ENCODE measurements at places on chromosomes 11 and 22. TPM values are rescaled to one million over a fixed set of nuclear protein-coding genes. Genes with fewer than 3 reads are reported as not detected.

GRCh38 chr11:121661880-121662486 lies 209.2 kb upstream of the SORL1-AS1 start:
- peak; percentile 12 for DNase-seq
- H3K36me3 ChIP-seq: no peaks in the 10 kb centered on the region
- no peaks in the 10 kb centered on the region for H3K4me1 ChIP-seq
- no peak overlapping the region for H3K27ac ChIP-seq
- H3K27me3 ChIP-seq: no peaks in the 10 kb centered on the region

DNA sequence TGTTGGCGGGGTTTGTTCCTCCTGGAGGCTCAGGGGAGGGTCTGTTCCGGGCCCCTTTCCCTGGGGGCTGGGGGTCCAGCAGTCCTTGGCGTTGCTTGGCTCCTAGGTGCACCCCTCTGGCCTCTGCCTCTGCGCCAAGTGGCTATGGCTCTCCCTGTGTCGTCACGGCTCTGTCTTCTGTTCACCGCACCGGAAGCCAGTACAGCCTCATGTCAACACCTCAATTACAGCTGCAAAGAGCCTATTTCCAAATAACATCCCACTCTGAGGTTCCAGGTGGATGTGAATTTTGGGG lies 64.8 kb downstream of the CELSR1 start:
- no peaks in the 10 kb centered on the region for H3K4me1 ChIP-seq
- no peak overlapping the region for H3K4me3 ChIP-seq
- no peaks in the 10 kb centered on the region for H3K27me3 ChIP-seq
- no peak for DNase-seq

DNA sequence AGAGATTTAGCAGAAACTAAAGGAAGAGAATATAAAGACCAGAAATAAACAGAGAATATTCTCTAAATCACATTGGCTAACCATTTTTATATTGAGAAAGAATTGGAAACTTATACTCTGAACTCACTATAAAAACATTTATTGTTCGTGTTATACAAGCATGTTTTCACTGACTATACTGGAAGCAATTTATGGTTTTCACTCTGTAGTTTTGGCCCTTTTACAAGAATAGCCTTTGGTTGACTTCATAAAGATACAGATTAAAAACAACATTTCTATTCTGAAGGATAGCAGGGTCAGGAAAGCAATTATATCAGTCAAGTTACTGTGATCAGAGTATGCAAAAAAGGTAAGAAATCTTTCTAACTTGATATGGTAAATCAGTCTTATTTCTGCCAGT lies 965.7 kb upstream of the FAT3 start:
- H3K36me3 ChIP-seq: no peaks in the 10 kb centered on the region
- H3K4me1 ChIP-seq: no peaks in the 10 kb centered on the region
- H3K27ac ChIP-seq: no peak overlapping the region
- H3K4me3 ChIP-seq: no peak overlapping the region
- H3K27me3 ChIP-seq: no peaks in the 10 kb centered on the region
- DNase-seq: no peak

DNA sequence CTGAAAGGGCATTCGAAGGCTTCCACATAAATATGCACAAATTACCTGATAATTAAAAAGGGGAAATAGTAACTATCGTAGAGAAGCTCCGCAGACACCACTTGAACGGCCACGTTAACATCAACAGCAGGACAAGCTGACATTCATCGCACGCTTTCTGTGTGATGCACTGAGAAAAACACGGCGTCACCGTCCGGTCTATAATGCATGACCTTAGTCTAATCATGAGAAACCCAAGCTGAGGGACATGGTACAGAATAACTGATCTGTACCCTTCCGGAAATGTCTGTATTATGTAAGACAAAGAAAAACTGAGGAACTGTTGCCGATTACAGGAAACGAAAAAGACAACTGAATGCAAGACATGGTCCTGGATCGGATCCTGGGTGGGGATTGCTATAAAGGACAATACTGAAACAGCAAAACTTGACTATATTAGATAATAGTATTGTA lies 678 bp upstream of the RANGAP1 start:
- peaks cover 12% of the 10 kb centered on the region for H3K4me1 ChIP-seq
- H3K27me3 ChIP-seq: no peaks in the 10 kb centered on the region
- H3K27ac ChIP-seq: peak overlapping the region; percentile 92
- H3K36me3 ChIP-seq: no peaks in the 10 kb centered on the region
- DNase-seq: no peak
- peak overlapping the region; percentile 92 for H3K4me3 ChIP-seq

DNA sequence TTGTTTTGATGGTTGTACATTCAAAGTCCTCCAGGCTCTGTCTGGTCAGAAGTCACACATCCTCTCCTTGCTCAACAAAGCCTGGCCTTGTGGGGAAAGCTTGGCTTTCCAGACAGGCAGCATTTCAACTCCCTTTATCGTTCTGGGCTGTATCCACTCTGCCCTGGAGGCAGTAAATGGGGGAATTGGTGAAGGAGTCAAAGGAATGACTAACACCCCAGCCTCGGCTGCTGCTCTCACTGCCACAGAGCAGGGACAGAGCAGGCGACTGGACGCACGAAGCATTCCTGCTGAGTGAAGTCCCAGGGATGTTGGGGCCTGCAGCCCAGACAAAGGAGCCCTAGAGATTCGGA lies 52.8 kb downstream of the WNT11 start:
- H3K4me3 ChIP-seq: no peak overlapping the region
- H3K36me3 ChIP-seq: no peaks in the 10 kb centered on the region
- no peak for DNase-seq
- no peaks in the 10 kb centered on the region for H3K27me3 ChIP-seq

DNA sequence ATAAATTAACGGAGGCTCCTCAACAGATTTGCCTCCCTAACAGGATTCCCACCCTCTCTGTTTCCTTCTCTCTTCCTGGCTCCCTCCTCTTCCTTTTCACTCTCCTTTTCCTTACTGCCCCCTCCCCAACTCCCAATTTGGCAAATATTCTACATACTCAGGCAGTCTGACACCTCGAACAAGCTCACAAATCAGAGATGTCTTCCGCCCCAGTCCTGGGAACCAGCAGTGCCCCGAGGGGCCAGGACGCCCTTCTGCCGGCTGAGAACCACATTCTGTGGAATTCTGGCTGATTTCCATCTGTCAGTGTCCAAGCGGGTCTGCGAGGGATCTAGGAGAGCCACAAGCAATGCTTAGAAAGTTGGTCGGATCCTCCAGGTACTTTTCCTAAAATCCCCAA lies 94.0 kb downstream of the NTM start:
- no peak overlapping the region for H3K4me3 ChIP-seq
- no peaks in the 10 kb centered on the region for H3K36me3 ChIP-seq
- no peaks in the 10 kb centered on the region for H3K27me3 ChIP-seq
- no peak overlapping the region for H3K27ac ChIP-seq
- DNase-seq: no peak

DNA sequence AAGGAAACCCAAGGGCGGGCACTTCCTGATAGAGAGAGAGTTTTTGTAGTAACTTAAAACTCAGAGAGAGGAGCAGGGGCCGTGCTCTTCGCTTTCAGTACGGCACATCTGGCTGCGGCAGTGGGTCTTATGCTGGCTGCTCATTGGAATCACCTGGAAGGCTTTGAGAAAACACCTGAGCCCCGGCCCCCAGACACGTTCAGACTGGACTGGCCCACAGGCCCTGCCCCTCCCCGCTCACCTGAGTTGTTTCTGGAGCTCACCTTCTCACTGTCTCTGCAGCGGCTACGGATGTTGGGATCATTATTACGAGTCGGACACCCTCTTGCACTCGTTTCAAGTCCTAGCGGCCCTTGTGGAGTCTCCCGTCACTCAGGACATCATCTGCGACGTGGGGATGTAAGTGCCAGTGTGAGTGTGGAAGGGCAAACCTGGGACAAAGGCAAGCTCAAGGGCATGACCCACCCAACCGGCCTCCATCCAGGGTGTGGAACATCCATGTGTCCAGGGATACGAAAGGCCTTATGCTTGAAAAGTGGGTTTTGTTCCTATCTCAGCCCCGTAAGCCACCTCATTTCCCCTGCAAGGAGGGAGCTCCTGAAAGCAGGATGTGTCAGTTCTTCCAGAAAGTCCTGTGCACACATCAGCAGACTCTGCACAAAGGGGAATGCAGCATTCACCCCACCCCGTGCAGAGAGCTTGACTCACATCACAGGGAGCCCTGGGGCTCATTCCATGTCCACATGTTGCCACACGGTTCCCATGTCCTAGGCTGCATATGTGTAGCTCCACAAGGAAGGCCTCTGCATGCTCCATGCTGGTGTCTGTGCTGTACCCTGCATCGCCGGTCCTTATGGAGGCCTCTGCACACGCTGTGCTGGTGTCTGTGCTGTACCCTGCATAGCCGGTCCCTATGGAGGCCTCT lies 5.4 kb downstream of the NADSYN1 start:
- H3K36me3 ChIP-seq: peaks cover 38% of the 10 kb centered on the region
- no peaks in the 10 kb centered on the region for H3K27me3 ChIP-seq
- no peak overlapping the region for H3K27ac ChIP-seq
- no peak for DNase-seq

GRCh38 chr11:114167355-114167754 lies 107.8 kb downstream of the ZBTB16 start:
- H3K4me3 ChIP-seq: no peak overlapping the region
- H3K27me3 ChIP-seq: no peaks in the 10 kb centered on the region
- H3K27ac ChIP-seq: peak overlapping the region; percentile 43

The ROBO4 gene
- total RNA-seq: 29.5 TPM

The POU2AF3 gene
- total RNA-seq: 4.3 TPM

The MAPK8IP2 gene
- total RNA-seq: 1.1 TPM

The TRIM51 gene
- not detected for total RNA-seq

The SAA2 gene
- 82.0 TPM for total RNA-seq

The POU2AF2 gene
- total RNA-seq: not detected

The SLC22A6 gene
- total RNA-seq: 2.4 TPM

The KCTD14 gene
- total RNA-seq: 13.7 TPM

Data from kidney (tissue), 22 donors.